ENCODE measurements at places on chromosomes 13 and 19.

DNA sequence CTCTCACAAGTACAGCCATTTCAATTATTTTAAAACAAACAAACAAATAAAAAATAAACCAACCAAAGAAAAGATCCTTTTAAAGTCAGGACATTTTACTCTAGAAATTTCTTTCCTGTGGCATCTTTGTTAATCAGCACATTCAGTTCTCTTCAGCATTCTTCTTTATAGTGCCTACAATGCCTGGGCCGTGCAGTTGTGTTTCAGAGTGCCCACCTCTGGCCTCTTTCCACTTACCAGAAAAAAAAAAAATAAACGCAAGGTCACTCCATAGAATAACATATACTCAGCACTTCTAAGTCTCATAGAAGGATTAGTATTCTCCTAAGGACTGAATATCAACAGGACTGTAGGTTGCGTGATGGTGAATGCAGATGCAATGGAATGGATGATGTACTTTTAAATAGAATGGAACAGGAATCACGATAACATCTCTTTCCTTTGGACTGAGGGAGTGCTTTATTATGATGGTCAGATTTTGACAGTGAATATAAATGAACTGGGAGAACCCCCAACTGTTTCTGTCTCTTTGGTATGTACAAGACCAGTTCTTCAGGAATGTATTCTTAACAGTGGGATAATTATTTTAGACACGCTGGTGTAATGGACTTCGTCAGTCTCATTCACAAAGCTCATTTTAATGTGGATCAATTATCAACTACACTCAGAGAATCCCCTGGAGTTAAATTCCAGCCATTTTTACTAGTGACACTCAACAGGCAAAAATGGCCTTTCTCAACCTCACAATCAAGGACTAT is 125.0 kb upstream of the NBEA start:
- no peak for DNase-seq

GRCh38 chr13:113801289-113801961 is 42.4 kb downstream of the TMEM255B start:
- DNase-seq: no peak

GRCh38 chr13:43686557-43686956 is 100.2 kb downstream of the ENOX1 start:
- no peak for DNase-seq

- DNase-seq: no peak
Measured at GRCh38 chr19:6127716-6128335, 7.6 kb upstream of the ACSBG2 start.

Data from T-helper 22 cell (primary cell).